ENCODE measurements at places on chromosomes 16 and 17. TPM values are rescaled to one million over a fixed set of nuclear protein-coding genes. Genes with fewer than 3 reads are reported as not detected.
A peak's percentile ranks its signal among the peaks of the same experiment; 100 is the strongest.

The ASB16 gene
- total RNA-seq, result not detected

The OMG gene
- not detected for total RNA-seq

The ENPP7 gene
- total RNA-seq, result not detected

The HEATR9 gene
- total RNA-seq, result not detected

The PSMB3 gene
- 227 TPM for total RNA-seq

The SPAG5 gene
- total RNA-seq, result 90.6 TPM

The TEX14 gene
- not detected for total RNA-seq

The CCDC78 gene
- 1.3 TPM for total RNA-seq

The ASIC2 gene
- total RNA-seq, result not detected

DNA sequence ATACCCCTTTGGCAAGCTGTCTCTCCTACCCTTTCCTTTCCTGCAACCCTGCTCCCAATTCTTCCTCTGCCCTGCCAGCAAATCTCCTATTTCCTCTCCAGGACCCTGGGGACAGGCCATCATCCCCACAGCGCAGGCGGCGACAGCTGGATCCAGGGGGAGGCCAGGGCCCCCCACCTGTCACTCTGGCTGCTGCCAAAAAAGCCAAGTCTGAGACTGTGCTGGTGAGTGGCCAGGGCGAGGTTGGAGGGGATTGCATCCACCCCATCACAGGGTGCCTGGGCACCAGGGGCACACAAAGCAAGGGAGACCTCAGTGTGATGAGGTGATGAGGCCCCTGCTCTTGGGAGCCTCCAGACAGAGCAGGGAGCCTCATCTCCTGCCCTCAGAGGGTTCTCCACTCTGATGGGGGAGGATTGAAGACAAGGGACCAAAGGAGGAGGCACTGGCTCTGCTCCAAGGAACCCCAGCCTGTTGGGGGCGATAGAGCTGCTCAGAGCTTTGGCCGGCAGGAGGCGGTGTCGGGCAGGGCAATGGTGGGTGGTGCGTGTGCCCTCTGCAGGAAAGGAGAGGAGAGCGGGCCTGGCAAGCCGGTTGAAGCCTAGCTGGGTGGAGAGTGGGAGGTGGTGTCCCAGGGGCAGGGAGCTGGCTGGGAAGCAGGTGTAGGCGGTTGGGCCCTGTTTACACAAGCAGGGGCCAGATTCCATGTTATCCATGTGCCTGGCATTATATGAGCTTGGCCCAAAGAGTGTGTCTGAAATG is 15.6 kb upstream of the PDK2 start:
- no peaks in the 10 kb centered on the region for H3K4me1 ChIP-seq
- DNase-seq, result peak; percentile 17
- no peak overlapping the region for H3K4me3 ChIP-seq
- no peaks in the 10 kb centered on the region for H3K27me3 ChIP-seq
- H3K36me3 ChIP-seq, result peaks cover 46% of the 10 kb centered on the region

- H3K4me1 ChIP-seq, result no peaks in the 10 kb centered on the region
- no peaks in the 10 kb centered on the region for H3K36me3 ChIP-seq
- no peak for DNase-seq
- no peak overlapping the region for H3K4me3 ChIP-seq
Observed at GRCh38 chr17:46013502-46014165, 14.6 kb downstream of the STH start.

DNA sequence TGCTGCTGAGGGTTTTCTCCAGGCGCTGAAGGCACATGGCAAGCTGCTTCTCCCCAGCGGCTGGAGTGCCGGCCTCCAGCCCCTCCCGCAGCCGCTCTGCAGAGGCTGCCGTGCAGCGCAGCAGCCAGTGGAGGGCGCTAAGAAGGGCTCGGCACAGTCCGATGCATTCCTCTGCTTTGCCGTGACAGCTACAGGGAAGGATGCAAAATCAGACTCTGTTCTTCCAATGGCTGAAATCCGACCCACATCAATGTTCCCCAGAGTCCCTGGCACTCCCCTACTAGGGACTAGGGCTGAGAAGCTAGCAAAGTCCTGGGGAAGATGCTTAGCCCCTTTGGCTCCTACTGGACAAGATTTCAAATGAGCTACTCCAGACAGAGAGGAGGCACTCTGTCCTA is 19.0 kb downstream of the MED24 start:
- peaks cover 2% of the 10 kb centered on the region for H3K36me3 ChIP-seq
- peaks cover 5% of the 10 kb centered on the region for H3K4me1 ChIP-seq
- H3K27me3 ChIP-seq, result no peaks in the 10 kb centered on the region
- DNase-seq, result peak; percentile 52
- H3K27ac ChIP-seq, result no peak overlapping the region
- H3K4me3 ChIP-seq, result no peak overlapping the region

- H3K4me3 ChIP-seq, result no peak overlapping the region
- H3K36me3 ChIP-seq, result no peaks in the 10 kb centered on the region
- no peaks in the 10 kb centered on the region for H3K27me3 ChIP-seq
- DNase-seq, result no peak
- no peak overlapping the region for H3K27ac ChIP-seq
- H3K4me1 ChIP-seq, result peaks cover 6% of the 10 kb centered on the region
Observed at GRCh38 chr17:57540596-57540995, 204.5 kb downstream of the CCDC182 start.

- DNase-seq, result peak; percentile 89
- H3K4me3 ChIP-seq, result peak overlapping the region; percentile 60
- H3K27ac ChIP-seq, result peak overlapping the region; percentile 100
- peaks cover 12% of the 10 kb centered on the region for H3K4me1 ChIP-seq
- no peaks in the 10 kb centered on the region for H3K27me3 ChIP-seq
- peaks cover 16% of the 10 kb centered on the region for H3K36me3 ChIP-seq
Observed at GRCh38 chr16:30956601-30957455, 726 bp upstream of the SETD1A start.

GRCh38 chr16:56716761-56717160 is 13.2 kb upstream of the NUP93 start:
- no peak for DNase-seq
- no peaks in the 10 kb centered on the region for H3K36me3 ChIP-seq
- H3K4me1 ChIP-seq, result no peaks in the 10 kb centered on the region
- H3K27ac ChIP-seq, result no peak overlapping the region
- H3K27me3 ChIP-seq, result peaks cover 6% of the 10 kb centered on the region

GRCh38 chr17:39100530-39100929 is 50.9 kb downstream of the PLXDC1 start:
- H3K27me3 ChIP-seq, result peaks cover 3% of the 10 kb centered on the region
- H3K4me1 ChIP-seq, result no peaks in the 10 kb centered on the region
- no peaks in the 10 kb centered on the region for H3K36me3 ChIP-seq
- H3K4me3 ChIP-seq, result no peak overlapping the region

DNA sequence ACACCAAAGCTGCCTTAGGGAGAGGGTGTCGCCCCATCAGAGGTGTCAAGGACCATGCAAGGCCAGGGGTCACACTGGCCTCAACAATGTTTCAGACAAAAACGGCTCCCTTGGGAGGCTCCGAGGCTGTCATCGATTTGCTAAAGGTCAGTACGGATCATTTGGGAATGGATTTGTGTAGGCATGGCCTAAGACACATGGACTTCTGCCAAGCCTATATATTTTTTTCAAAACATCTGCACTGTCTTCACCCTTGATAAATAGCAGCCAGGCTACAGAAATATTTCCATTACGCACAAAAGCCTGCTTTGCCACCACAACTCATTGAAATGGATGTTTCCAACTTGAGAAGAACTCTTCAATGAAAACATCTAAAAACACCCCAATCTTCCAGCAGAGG is 10.3 kb downstream of the CUEDC1 start:
- no peaks in the 10 kb centered on the region for H3K27me3 ChIP-seq
- H3K4me1 ChIP-seq, result peaks cover 25% of the 10 kb centered on the region
- H3K4me3 ChIP-seq, result no peak overlapping the region
- H3K27ac ChIP-seq, result no peak overlapping the region
- DNase-seq, result no peak

GRCh38 chr17:2452216-2452750 is 51.4 kb upstream of the MNT start:
- no peaks in the 10 kb centered on the region for H3K27me3 ChIP-seq
- no peaks in the 10 kb centered on the region for H3K4me1 ChIP-seq
- H3K4me3 ChIP-seq, result no peak overlapping the region
- DNase-seq, result no peak

DNA sequence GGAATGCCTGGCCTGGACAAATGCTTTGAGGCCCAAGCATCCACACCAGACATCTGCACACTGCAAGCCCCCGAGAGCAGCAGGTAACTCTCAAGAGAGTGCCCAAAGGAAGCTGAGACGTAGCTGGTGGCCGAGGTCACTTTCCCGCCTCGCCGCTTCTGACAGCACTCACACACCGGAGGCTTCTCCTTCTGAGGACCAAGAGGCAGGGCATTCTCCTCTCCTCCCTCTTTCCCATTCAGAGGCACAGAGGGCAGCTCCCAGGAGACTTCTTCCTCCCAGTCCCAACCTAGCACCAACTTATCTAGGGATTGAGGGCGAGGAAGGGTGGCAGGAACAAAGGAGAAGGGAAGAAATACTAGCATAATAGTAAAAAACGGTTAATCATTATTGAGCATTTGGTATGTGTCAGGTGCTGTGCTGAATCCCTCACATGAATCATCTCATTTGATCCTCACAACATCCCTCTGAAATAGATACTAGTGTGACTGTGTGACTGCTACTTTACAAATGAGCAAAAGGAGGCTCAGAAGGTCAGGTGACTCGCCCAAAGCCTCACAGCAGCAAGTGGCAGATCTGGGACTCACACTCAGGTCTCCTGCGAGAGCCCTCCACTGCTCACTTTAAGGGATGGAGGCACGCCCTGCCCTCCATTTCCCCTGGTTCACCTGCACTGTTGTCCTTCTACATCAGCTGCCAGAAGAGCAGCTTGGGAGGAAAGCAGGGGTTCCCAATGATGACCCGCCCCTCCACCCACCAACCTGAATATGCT is 41.8 kb downstream of the MYO18A start:
- no peak for DNase-seq
- H3K4me3 ChIP-seq, result no peak overlapping the region
- H3K27ac ChIP-seq, result no peak overlapping the region
- H3K36me3 ChIP-seq, result no peaks in the 10 kb centered on the region
- no peaks in the 10 kb centered on the region for H3K27me3 ChIP-seq

- no peaks in the 10 kb centered on the region for H3K36me3 ChIP-seq
- no peak overlapping the region for H3K27ac ChIP-seq
- no peaks in the 10 kb centered on the region for H3K27me3 ChIP-seq
- peaks cover 12% of the 10 kb centered on the region for H3K4me1 ChIP-seq
- no peak for DNase-seq
Observed at GRCh38 chr17:57939797-57940196, 15.4 kb downstream of the CUEDC1 start.

GRCh38 chr16:53518550-53519416 is 15.8 kb upstream of the AKTIP start:
- no peaks in the 10 kb centered on the region for H3K36me3 ChIP-seq
- DNase-seq, result peak; percentile 92
- H3K27ac ChIP-seq, result peak overlapping the region; percentile 97
- peak overlapping the region; percentile 51 for H3K4me3 ChIP-seq
- H3K27me3 ChIP-seq, result no peaks in the 10 kb centered on the region

DNA sequence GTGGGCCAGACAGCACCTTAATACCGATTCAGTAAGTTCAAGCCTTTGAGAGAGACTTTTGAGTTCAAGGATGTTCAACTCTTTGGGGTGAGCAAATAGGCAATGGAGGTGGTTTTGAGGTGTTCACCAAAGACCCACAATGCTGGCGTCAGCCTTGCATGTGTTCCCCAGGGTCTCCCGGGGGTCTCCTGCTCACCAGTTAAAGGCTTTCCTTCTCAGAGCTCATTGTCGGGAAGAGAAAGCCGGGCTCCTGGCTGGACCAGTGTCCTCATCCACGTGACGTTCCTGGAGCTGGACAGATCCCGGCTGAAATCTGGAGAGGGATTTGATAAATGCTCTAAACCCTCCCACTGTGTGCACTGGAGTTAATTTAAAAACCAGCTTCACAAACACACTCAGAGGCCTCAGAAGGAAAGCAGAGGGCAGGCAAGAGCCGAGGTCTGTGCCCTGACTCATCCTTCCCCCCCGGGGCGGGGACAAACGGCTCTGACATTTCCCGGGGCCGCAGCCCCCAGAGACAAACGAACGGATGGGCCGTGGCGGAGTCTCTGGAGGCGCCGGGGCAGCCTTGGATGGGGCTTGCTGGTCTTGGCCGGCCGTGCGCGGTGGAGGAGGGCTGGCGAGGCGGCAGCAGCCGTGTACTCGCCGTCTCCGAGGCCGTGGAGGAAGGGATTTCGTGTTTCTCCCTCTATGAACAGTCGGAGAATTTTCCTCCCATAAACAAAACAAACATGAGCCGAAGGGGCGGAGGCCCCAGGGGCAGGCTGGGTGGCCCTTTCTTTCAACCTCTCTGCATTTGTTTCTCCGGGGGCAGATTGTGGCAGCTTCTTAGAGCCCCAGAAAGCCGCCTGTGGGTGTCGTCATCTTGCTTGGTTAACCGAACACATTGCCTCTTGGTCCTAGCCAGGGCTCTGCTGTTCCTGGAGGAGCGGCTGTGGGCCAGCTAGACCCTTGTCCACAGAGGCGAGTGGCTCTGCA is 94.2 kb downstream of the NTN1 start:
- no peaks in the 10 kb centered on the region for H3K4me1 ChIP-seq
- H3K4me3 ChIP-seq, result no peak overlapping the region
- no peaks in the 10 kb centered on the region for H3K27me3 ChIP-seq
- H3K27ac ChIP-seq, result no peak overlapping the region
- H3K36me3 ChIP-seq, result no peaks in the 10 kb centered on the region

DNA sequence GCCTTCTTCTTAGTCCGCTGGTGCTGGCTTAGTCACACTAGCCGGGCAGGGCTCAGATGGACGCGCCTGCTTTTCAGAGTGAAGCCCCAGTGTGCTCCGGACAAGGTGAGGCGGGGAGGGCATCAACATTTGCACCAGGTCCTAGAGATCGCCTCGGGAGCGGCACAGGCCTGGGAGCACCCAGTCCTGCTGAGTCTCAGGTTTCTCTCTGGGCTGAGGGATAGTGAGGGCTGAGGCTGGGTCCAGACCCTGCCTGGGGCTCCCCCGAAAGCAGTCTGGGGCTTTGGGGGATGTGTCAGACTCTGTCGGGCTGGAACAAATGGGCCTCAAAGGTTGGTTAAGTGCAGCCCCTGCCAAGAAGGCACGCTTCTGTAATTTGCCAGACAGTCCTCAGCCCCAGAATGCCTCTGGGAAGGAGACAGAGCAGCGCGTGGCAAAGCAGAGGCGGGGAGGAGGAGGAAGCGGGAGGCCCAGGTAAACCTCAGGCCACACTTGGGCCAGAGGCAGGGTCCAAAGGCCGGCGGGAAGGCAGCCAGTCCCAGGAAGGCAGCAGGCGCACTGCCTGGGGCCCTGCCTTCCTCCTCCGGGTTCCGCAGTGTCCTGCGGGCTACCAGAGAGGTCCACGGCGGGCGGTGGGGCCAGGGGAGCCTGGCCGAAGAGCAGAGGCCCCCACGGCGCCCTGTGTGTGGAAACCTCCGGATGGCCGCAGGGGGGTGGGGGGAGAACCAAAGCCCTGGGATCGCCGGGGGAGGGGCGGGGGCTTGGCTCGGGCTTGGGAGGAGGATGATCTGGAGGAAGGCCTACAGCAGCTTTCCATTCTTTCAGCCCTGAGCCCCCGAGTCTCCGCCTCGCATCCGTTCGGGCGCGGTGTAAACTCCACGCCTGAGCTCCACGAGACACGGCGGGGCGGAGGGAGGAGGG is 39.5 kb upstream of the ATP2A3 start:
- peaks cover 9% of the 10 kb centered on the region for H3K4me1 ChIP-seq
- no peaks in the 10 kb centered on the region for H3K36me3 ChIP-seq
- H3K27ac ChIP-seq, result no peak overlapping the region
- H3K4me3 ChIP-seq, result no peak overlapping the region
- no peaks in the 10 kb centered on the region for H3K27me3 ChIP-seq

- DNase-seq, result peak; percentile 22
- peak overlapping the region; percentile 31 for H3K4me3 ChIP-seq
Observed at GRCh38 chr17:40190197-40191021, 13.1 kb downstream of the RAPGEFL1 start.

Measured in endothelial cell of umbilical vein (primary cell).